ENCODE measurements at places on chromosomes 7 and 10.

- peak; percentile 55 for DNase-seq
Observed at GRCh38 chr7:55593515-55594318, 21.4 kb upstream of the VOPP1 start.

GRCh38 chr7:116259156-116259870 is 49.0 kb downstream of the TES start:
- no peak for DNase-seq

GRCh38 chr10:57897611-57898010 is 370.1 kb downstream of the IPMK start:
- no peak for DNase-seq

DNA sequence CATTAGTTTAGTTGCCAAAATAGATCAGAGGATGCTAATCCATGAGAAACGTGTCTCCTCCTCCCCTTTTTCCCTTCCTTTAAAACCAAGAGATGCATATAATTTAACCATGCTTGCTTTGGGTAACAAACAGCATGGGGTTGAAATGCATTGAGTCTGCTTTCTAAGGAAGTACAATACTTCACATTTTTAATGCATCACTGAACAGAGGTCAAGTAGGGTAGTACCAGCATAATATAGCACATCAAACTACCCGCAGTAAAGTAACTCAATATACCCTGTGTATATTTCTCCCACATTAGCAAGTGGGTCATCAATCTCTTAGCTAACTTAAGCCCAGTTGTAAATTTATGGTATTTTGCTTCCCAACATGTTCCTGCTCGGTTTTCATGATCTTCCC is 239.3 kb upstream of the SEMA3C start:
- DNase-seq: no peak

DNA sequence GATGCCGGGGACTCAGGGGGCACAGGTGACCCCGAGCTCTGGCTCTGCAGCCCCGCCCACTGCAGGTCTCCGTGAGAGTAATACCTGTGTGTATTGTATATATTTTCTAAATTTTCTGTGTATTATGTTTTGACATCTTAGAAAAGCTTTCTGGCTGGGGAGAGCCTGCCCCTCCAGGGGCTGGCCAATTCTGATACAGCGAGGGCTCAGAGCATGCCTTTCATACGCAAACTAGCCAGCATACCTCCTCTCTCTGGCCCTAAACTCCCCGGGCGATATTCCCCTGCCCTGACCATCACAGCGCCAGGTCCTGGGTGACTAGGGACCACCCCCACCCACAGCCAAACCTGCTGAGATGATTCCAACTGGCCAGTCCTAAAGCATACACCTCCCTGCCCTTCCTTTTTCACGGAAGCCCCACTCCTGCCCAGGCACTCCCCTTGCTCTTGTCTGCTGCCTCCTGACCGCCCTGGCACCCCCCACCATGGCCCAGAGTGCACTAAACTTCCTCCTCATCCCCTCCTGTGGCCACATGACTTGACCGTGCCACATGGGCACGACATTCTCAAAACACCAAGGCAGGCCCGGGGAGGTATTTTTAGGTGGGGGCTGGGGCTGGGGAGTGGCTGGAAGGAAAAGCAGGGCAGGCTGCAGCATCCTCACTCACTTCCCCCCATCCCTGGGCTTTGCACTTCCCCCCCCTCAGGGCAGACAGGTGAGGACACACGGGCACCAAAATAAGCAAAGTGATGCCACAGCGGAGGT is 61.5 kb downstream of the INSIG1 start:
- no peak for DNase-seq

- no peak for DNase-seq
Observed at GRCh38 chr10:117454502-117454901, 79.3 kb upstream of the PDZD8 start.

GRCh38 chr10:127812041-127812440 is 75.1 kb downstream of the FOXI2 start:
- DNase-seq: no peak

- DNase-seq: no peak
Observed at GRCh38 chr7:1419688-1420087, 39.6 kb downstream of the MICALL2 start.

DNA sequence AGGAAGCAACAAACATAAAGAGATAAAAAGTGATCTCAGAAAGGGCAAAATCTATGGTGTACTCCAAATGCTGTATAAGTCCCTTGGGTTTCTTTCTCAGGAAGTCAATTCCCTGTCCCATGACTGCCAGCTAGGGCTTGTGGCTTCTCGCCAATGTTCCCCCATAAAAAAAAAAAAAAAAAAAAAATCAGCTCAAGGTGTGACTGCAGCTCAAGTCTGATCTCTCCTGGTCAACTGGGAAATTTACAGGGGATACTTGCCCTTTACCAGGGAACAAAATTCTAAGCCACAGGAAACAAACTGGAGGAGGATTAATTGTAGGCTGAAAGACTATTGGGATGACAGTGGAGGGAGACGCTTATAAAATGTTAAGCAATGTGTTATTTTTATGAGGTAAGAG is 76.0 kb downstream of the PCGF5 start:
- no peak for DNase-seq

DNA sequence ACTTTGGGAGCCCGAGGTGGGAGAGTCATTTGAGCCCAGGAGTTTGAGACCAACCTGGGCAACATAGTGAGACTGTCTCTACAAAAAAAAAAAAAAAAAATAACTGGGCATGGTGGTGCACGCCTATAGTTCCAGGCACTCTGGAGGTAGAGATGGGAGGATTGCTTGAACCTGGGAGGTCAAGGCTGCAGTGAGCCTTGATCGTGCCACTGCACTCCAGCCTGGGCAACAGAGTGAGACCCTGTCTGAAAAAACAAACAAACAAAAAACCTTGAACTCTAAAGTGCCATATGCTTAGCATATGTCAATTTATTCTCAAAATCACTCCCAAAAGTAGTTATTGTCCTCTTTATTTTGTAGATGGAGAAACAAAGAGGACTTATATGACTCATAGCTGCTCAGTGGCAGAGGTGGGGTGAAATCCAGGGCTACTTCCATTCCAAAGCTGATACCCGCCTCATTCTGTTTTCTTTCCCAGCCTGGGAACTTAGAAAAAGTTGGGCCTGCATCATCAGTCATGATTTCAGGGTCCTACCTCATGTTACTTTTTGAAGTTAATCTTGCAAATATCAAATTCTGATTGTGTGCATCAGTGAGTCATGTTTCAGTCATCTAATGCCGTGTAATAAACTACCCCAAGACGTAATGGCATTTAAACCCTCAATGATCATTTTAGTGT is 13.3 kb downstream of the DHTKD1 start:
- no peak for DNase-seq

GRCh38 chr10:9848981-9849380 is 1168.7 kb upstream of the CELF2 start:
- no peak for DNase-seq

DNA sequence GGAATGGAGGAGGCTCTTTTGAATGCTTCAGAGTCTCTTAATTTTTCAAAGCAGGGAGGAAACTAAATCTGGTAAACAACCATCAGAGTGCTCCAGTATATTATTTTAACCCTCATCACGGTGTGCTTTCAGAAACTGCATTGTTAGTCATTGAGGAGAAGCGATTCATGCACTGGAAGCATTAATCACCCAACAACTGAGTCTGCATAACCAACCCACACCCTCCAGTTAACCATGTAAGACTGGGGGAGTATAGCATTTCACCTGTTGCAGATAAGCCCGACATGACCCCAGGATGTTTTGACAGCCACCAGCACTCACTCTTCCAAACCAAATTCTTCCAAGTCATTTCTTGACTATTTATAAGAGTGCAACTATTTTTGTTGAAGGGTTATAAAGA is 257.6 kb downstream of the GATA3 start:
- DNase-seq: no peak

- no peak for DNase-seq
Observed at GRCh38 chr7:1197997-1198625, 34.6 kb upstream of the UNCX start.

GRCh38 chr10:11810313-11810766 is 12.8 kb upstream of the PROSER2 start:
- DNase-seq: no peak

DNA sequence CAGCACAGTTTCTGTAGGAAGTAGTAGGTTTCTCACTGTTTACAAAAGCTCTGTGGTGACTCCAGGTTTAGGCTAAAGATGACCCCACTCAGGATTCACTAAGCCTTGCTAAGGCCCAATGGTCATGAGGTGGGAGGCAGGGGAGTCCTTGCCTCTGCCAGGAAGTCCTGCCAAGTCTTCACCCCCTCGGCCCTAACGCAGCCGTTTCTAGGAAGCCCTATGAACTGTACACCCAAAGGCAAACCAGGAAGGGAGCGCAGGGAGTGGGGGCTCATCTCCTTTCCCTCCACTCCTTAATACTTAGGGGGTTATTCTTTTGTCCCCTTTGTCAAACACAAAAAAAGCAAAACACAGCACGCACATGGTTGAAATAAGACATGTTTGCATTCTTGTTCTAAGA is 64.6 kb downstream of the CTBP2 start:
- DNase-seq: no peak

- DNase-seq: no peak
Observed at GRCh38 chr7:9028012-9028411, 594.6 kb downstream of the NXPH1 start.

DNA sequence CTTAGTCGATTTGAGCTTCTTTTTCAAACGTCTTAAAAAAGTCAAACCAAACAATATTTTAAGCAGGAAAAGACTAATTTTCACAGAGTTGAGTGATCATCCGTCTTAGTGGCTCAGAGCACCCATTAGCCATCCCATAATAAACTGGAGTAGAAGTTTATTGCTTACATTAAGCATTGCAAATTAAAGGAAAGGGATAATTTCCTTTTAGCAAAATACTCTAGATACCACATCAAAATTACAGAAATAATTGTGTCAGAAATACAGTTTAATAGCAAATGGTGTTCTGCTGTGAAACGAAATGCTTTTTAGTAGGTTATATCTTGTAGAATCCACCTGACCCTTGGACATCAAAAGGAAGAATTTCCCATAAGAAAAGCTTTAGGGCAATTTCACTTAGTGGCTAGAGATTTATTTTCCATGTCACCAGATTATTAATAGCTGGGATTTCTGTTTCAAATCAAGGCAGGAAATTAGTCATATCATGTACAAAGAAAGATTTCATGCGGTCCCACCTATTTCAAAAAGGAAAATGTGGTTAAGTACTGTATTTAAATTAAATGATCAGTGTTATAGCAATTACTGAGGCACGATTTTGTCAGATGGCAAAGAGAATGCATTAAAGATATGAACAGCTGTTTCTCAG is 96.2 kb downstream of the NPTX2 start:
- no peak for DNase-seq

- no peak for DNase-seq
Observed at GRCh38 chr7:15594461-15594860, 32.6 kb upstream of the AGMO start.

DNA sequence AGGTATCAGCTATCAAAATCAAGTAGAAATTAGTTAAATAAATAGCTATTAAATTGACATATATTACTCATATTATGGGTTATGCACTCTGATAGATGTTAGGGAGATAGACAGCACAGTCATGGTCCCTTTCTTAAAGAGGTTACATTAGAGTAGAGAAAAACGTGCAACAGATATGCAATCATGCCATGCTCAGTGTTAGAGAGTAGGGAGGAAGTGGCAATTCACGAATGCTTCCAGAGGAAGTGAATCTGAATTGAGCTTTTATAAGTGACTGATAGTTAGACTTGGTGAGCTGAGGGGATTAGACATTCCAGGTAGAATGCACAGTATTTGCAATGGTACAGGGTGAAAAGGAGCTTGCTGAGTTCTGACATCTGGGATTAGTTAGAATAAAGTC is 349.8 kb downstream of the NXPH1 start:
- DNase-seq: no peak

- DNase-seq: no peak
Observed at GRCh38 chr7:18459484-18460245, 35.9 kb upstream of the HDAC9 start.

DNA sequence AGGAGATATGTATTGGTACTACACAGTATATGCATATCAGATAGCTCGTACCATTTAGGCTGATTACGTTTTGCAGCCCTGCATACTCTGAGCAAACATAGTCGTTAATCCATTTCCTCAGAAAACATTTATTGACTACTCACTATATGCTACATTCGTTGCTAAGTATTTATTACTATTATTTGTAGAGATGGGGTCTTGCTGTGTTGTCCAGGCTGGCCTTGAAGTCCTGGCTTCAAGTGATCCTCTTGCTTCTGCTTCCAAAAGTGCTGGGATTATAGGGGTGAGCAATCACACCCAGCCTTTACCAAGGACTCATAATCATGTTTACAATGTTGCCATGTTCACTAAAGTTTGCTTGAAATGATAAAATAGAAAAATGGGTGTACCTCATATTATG is 174.7 kb downstream of the ARL4A start:
- no peak for DNase-seq

- DNase-seq: no peak
Observed at GRCh38 chr10:91590142-91590903, 42.5 kb downstream of the PPP1R3C start.

DNA sequence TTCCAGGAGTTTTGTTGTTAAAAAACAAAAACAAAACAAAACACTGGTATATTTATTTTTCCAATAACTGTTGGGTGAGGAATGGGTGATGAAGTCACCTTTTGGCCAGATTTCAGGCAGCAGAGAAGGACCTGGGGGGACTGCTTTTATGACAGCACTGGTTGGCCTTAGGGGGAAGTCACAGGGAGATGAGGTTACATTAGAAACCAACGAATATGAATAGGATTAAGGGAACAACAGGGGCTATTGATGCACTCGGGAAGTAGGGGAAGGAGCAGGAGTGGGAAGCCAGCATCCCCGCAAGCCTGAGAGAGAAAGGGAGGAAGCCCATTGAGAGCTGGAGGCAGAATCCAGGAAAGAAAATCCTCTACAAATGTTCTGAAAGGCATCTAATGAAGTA is 958.4 kb downstream of the TYW1 start:
- DNase-seq: no peak

GRCh38 chr10:11430421-11431215 is 180.8 kb downstream of the USP6NL start:
- DNase-seq: no peak

DNA sequence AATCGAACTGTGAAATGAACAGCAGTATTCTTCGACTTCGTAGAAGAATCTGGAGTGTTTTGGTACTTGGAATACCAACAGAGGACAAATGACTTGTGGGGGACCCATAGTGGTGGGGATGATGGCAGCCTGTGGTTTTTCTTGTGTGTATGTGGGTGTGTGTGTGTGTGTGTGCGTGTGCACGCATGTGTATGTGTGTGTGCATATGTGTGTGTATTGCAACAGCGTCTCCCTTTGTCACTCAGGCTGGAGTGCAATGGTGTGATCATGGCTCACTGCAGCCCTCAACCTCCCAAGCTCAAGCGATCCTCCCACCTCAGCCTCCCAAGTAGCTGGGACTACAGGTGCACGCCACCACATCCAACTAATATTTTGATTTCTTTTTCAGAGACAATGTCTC is 9.4 kb upstream of the YWHAG start:
- no peak for DNase-seq
